Activated gamma-delta T cell treated with Interleukin-2 at 50 U/mL for 16 hours (primary cell): ENCODE measurements at places on chromosomes 7 and 10.

- no peak for DNase-seq
Measured at GRCh38 chr7:130944997-130945396, 211.0 kb upstream of the KLF14 start.

- DNase-seq = no peak
Measured at GRCh38 chr10:121975295-121976086, 474 bp upstream of the NSMCE4A start.

DNA sequence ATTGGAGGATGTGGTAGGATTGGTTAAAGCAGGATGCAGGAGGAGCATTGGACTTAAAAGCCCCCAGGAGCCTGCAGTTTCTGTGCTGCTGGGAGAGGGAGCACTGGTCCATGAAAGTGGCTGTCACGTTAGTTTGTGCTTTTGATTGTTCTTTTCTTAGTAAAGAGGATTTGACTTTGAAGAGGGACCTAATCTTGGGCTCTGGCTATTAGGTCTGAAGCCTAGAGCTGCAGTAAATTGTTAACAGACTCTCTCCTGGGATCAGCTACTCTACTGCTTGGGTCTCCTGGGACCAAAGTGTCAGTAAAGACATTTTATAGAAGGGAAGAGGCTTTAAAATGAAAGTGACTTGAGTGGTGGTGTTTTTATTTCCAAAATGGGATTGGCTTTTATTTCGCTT, 3.7 kb downstream of the ZFYVE27 start:
- no peak for DNase-seq

DNA sequence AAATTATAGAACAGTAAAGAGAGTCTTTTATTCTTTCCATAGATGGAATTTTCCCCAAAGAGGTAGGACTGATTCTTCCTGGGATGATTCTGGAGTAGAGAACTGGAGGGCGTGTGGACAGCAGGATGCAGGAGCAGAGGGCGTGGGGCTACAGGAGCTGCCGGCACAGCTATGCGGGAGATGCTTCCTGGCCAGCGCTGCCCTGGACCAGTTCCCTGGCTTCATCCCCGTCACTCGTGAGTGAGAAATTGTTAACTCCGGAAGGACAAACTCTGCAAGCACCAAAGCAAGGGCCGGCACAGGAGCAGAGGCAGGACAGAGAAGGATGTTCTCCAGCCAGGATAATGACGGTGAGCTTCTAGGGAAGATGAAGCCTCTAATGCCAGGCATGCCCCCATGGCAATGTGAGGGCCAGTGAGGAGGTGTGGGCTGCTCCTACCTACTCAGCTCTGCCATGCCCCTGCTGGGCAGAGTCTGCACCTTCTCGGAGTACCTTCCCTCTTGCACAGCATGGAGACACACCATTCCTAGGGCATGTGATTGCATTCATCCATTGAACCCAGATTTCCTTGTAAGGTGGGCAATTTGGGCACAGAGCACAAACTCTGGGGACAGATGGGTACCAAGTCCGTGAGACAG, 760.9 kb upstream of the IGFBP3 start:
- no peak for DNase-seq

DNA sequence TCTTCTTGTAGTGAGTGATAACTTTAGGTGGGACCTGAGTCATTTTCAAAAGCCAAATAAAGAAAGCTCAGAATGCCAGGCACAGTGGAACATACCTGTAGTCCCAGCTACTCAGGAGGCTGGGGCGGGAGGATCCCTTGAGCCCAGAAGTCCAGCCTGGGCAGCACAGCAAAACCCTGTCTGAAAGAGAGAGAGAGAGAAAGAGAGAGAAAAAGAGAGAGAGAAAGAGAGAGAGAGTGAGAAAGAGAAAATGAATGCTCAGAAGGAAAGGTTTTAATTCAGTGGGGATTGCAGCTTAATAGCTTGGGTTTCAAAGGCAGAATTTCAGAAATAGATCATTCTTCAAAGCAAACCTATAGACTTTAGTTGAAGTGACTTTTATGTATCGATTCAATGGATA, 25.7 kb downstream of the GPNMB start:
- no peak for DNase-seq

DNA sequence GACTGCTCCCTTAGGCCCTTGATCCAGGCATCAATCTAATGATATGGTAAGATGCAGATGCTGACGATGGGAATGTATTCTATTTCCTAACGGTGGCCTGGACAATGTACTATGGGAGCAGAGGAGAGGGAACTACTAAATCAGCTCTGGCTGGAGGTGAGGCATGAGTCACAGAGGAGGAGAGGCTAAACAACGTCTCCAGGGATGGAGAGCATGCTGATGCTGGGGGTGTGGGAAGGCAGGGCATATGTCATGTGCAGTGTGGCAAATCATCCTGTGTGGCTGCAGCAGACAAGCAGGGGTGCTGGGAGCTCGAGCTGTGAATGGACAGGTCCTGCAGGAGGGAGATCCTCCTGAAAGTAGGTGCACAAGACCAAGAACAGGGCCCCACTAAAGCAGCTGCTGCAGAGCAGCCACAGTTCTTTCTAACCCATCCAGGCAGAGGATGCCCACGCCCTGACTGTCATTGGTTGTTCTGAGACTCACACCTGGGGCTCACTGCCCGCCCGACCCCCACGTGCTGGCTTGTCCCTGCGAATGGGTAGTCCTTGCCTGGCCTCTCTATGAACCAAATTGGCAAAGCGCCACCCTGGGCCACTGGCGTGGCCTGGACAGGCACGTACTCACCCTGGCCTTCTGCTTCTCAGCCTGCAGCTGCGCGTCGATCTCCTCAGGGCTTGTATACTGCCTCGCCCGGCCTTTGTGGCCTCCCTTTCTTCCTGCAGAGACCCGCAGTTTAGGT, 4.0 kb downstream of the PDAP1 start:
- DNase-seq = no peak

DNA sequence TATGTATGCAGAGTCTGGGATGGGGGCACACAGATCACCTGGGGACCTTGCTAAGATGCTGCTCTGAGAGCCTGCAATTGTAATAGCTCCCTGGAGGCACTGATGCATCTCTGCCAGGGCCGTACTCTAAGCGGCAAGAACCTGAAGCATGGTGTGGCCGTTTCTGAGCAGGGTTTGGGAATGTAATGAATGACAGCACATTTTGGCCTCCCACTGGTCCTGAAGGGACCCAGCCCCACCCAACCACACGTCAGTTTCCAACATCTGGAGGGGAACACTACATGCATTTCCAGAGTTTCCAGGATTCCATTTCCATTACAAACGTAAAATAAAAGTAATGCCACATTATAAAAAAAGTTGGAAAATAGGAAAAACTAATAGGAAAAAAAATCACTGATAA, 14.0 kb downstream of the ZCCHC24 start:
- DNase-seq = no peak

- no peak for DNase-seq
Measured at GRCh38 chr7:48428091-48428684, 256.9 kb downstream of the ABCA13 start.

- peak; percentile 55 for DNase-seq
Measured at GRCh38 chr7:149147752-149148653, 750 bp downstream of the ZNF398 start.

GRCh38 chr7:2151801-2152612, 80.7 kb downstream of the MAD1L1 start:
- no peak for DNase-seq

- DNase-seq = no peak
Measured at GRCh38 chr10:47214520-47214919, 85.5 kb upstream of the GDF10 start.

DNA sequence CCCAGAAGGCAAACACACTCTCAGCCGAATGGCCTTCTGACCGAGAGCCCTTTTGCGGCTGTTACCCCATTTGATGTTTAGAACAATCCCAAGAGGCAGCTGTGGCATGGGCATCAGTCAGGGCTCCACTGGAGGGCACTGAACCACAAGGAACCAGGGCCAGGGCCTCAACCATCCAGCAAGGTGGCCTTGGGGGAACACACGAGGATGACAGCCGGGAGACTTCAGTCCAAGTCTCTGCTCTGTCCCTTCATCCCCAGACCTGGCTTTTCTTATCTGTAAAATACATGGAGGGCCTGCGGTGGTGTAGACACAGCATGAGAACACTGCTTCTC, 63.6 kb upstream of the INSIG1 start:
- no peak for DNase-seq

- DNase-seq = no peak
Measured at GRCh38 chr7:159115601-159116501, 28.8 kb downstream of the VIPR2 start.

DNA sequence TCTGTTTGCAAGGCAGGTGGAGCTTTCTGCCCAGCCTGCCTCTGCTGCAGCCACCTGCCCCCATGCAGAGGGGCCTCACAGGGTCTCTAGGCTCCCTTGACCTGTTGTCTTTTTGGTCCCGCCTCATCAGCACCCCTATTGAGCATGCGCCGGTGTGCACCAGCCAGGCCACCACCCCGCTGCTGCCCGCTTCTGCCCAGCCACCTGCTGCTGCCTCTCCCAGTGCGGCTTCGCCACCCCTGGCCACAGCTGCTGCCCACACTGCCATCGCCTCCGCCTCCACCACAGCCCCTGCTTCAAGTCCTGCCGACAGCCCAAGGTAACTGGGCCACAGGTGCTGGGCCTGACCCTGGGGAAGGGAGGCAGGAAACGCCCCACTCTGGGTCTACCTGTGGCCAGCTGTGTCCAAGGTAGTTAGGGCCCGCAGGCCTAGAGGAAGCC, 38.1 kb downstream of the LDB3 start:
- no peak for DNase-seq

GRCh38 chr10:98312349-98312748, 44.4 kb upstream of the LOXL4 start:
- no peak for DNase-seq

DNA sequence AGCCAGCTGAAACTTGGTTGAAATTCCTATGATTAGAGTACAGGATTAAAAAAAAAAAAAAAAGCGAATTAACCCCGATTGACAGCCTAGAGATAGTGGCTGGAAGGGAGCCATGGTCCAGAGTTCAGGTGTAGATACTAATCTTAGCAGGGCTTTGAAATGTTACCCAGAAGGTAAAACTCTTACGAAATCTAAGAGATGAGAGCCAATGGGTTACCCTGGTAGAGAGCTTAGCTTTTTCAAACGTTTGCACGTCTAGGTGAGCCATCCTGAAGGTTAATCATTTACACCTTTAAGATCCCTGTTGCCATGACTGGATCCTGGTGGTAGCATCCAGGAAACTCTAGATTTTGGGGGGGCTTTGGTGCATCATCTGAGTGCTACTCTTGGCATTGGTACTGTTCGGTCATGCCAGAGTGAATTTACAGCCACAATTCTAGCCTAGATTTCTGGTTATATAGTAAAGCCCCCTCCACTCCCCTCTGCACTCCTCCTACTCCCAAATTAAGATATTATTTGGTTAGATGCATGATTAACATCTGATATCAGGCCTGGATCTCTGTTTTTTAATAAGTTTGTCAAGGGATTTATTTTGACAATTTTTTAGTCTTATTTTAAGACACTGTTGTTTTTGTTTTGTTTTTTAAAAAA, 1.2 kb downstream of the AGFG2 start:
- no peak for DNase-seq

DNA sequence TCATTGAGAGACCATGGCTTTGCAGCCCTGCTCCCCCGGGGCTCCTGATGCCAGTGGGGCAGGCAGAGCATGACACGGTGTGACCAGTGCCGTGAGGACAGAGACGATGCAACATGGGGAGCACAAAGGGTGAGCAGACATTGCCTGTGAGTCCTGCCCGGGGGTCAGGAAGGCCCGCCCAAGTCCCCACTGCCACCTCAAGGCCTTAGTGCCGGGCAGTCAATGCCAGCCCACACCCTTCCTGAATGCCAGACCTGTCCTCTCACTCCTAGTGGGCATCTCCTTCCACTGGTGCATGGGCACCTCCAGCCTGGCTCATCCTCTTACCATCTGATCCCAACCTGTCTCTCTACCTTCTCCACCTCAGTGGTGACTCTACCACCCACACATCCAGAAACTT, 157.9 kb upstream of the ZMIZ1 start:
- DNase-seq = no peak

GRCh38 chr7:74063223-74063641, 20.4 kb upstream of the LIMK1 start:
- no peak for DNase-seq

GRCh38 chr7:69610374-69611084, 12.3 kb downstream of the AUTS2 start:
- DNase-seq = no peak

DNA sequence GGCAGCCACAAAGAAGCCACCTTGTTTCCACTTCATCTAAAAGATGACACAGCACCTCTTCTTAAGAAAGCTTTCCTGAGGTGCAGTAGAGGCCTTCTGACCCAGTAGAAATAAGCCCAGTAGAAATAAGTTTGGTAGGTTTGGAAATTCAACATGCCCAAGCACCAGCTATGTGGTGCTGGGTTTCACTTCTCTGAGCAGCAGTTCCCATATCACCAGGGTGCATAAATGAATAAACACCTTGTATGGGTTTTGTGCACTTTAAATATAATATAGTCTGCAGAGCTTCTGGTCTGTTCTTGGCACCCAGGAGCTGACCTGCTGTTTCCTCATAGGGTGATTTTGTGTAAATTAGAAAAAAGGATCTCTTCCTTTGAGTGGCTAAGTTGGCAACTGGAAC, 492.4 kb upstream of the SORCS1 start:
- no peak for DNase-seq

GRCh38 chr7:18491871-18492270, 3.7 kb upstream of the HDAC9 start:
- DNase-seq = no peak

GRCh38 chr7:11746591-11746990, 85.4 kb downstream of the THSD7A start:
- no peak for DNase-seq

DNA sequence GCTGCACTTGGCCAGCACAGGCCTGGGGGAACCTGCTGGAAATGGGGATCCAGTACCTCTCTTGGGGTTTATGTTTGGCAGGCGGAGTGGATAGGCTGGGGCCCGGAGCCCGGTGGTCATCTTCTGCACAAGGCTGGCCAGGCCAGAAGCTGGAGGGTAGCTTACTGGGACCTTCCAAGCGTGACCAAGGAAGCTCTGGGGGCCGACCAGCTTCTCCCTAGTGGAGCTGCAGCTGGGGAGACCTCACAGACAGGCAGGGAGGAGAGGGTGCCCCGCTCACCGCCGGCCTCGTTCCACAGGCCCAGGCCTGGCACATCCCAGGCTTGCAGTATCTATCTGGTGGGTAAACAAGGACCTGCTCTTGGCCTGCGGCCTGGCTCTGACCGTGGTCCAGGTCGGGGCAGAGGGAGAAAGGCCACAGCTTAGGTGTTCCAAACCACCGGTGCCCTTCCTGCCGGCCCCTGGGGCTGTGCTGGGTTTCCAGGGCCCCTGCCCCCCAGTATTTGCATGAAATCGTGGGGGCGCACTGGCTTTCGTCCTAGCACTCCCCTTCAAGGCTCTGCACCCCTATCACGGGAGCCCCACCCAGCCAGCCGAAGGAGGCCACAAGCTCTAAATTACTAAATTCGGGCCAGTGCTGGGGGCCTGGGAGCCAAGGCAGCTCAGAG, 1.5 kb upstream of the ELFN1 start:
- DNase-seq = no peak

DNA sequence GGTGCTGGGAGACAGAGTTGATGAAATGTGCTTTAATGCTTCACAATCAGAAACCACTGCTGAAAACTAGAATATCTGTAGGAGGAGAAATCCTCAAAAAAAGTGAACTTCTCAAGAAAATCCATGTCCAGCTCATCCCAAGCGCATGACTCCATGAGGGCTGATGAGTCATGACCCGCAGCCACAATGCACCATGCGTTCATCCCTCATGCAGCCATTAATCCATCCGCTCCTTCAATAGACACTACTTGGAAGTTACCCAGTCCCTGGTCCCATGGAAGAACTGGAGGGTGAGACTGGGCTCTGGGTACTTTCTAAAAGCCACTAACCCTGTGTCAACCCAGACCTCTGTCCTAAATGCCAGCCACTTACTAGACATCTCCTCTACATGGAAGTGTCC, 24.4 kb downstream of the TMEM273 start:
- no peak for DNase-seq
